Psoas muscle (tissue), 8 donors: ENCODE measurements at places on chromosomes 16 and 17. TPM values are rescaled to one million over a fixed set of nuclear protein-coding genes. Genes with fewer than 3 reads are reported as not detected.

- H3K27ac ChIP-seq, result no peak overlapping the region
- H3K27me3 ChIP-seq, result peaks cover 7% of the 10 kb centered on the region
- no peak for DNase-seq
These were observed 33.7 kb upstream of the KDM8 start for GRCh38 chr16:27169511-27170071.

- H3K27me3 ChIP-seq, result no peaks in the 10 kb centered on the region
- no peaks in the 10 kb centered on the region for H3K4me1 ChIP-seq
- no peaks in the 10 kb centered on the region for H3K36me3 ChIP-seq
- H3K27ac ChIP-seq, result no peak overlapping the region
These were observed 582.6 kb upstream of the CDH5 start for GRCh38 chr16:65783709-65784474.

GRCh38 chr17:9330611-9331271 is 244.9 kb downstream of the STX8 start:
- H3K27me3 ChIP-seq, result no peaks in the 10 kb centered on the region
- peaks cover 4% of the 10 kb centered on the region for H3K4me1 ChIP-seq
- H3K27ac ChIP-seq, result no peak overlapping the region
- DNase-seq, result no peak
- H3K4me3 ChIP-seq, result no peak overlapping the region
- no peaks in the 10 kb centered on the region for H3K36me3 ChIP-seq

DNA sequence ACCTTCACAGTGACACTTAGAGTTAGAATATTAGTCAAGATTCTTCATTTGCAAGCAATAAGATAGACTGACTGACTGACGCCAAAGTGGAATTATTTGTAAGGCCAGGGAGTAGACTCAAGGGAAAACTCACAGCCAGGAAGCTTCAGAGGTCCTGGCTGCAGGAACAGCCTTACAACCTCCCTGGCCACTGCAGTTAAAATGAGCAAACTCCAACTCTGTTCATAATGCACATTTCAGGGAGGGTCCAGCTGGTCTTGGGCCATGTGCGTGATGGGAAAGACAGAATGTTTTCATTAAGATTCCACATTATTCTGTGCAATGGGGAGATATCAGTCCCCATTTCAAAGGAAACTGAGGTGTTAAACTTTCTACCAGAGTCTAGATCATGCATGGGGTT is 9.9 kb downstream of the CAPNS2 start:
- no peaks in the 10 kb centered on the region for H3K4me1 ChIP-seq
- H3K27me3 ChIP-seq, result no peaks in the 10 kb centered on the region
- DNase-seq, result no peak
- H3K36me3 ChIP-seq, result no peaks in the 10 kb centered on the region
- no peak overlapping the region for H3K27ac ChIP-seq

The GAST gene
- total RNA-seq, result not detected

The GAN gene
- total RNA-seq, result 7.6 TPM

The VPS4A gene
- total RNA-seq, result 60.6 TPM

DNA sequence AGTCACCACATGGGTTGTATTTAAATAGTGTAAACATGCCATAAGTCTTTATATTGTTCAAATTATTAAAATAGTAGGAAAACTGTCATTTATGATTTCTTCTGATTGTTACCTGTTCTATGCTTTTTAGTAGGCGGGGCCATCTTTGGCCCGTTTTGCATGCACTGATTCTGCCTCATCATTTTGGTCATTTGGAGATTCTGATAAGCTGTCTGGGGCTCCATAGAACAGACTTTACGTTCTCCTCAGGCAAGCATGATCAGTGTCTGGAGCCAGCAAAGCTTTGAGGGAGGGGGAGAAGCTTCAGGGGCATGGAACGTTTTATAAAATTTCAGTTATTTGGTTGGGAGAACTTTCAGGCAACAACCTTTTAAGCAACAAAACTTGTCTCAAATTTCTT is 8.8 kb downstream of the NDEL1 start:
- H3K4me3 ChIP-seq, result no peak overlapping the region
- H3K36me3 ChIP-seq, result peaks cover 56% of the 10 kb centered on the region
- H3K4me1 ChIP-seq, result peaks cover 17% of the 10 kb centered on the region
- no peak for DNase-seq

- H3K4me1 ChIP-seq, result no peaks in the 10 kb centered on the region
- no peak for DNase-seq
- no peaks in the 10 kb centered on the region for H3K36me3 ChIP-seq
- no peaks in the 10 kb centered on the region for H3K27me3 ChIP-seq
These were observed 14.5 kb upstream of the MYO18A start for GRCh38 chr17:29194669-29195068.

DNA sequence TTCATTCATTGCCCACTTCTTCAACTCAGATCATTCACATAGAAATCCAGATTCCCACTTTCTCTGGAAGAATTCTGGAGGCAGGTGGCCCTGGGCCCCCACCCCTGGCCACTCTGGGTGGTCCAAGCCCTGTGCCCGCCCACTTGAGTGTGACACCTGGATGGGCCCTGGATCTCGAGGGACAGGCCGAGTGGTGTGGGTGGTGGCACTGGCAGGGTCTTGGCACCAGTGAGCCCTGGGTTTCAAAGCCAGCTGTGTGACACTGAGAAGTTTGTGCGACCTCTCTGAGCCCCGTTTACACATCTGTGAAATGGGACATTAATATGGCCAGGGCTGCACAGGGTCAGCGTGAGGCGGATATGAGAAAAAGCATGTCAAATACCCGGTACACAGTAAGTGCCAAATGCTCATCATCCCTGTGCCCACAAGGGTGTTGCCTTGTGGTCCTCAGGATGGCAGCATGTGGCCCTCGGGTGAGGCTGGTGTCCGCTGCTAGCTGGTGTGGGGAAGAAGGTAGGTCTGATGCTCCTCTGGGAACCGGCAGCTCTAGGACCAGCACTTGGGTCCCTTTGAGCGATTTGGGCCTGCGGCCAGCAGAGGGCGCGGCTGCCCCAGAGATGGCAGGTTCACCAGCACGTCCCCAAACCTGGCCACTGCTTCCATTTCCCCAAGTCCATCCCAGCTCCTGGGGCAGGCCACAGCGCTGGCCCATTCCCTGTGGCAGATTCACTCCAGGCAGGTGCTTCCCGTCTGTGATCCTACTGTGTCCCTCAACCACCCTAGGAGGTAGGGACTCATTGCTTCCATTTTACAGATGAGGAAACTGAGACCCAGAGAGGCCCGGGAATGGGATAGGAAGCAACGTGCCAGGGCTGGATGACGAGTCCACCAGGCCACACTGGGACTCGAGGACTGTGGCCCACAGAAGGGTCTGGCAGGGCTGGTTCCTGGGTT is 3.6 kb downstream of the OSGIN1 start:
- H3K27me3 ChIP-seq, result no peaks in the 10 kb centered on the region
- H3K27ac ChIP-seq, result peak overlapping the region; percentile 5

GRCh38 chr17:81365148-81365600 is 30.1 kb upstream of the BAHCC1 start:
- DNase-seq, result peak; percentile 75
- no peaks in the 10 kb centered on the region for H3K36me3 ChIP-seq
- no peak overlapping the region for H3K27ac ChIP-seq

DNA sequence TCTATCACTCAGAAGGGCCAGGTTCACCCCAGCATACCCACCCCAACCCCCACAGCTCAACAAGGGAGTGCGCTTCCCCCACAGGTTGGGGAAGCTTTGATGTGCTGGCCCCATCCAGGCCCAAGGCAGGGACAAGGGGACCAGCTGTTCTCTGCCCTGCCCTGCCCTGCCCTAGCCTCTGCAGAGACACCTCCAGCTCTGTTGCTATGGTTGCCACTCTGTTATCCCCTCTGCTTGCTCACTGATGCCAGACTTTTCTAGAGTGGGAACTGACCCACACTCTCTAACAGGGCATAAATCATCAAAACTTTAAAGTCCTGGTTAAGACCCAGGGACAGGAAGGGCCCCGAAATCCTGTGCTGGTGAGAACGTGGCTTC is 50.4 kb upstream of the ENPP7 start:
- H3K27ac ChIP-seq, result no peak overlapping the region
- H3K4me3 ChIP-seq, result no peak overlapping the region
- no peaks in the 10 kb centered on the region for H3K36me3 ChIP-seq
- DNase-seq, result no peak
- peaks cover 20% of the 10 kb centered on the region for H3K27me3 ChIP-seq

- no peak for DNase-seq
- H3K27me3 ChIP-seq, result no peaks in the 10 kb centered on the region
- no peaks in the 10 kb centered on the region for H3K36me3 ChIP-seq
- peaks cover 18% of the 10 kb centered on the region for H3K4me1 ChIP-seq
- no peak overlapping the region for H3K4me3 ChIP-seq
- H3K27ac ChIP-seq, result no peak overlapping the region
These were observed 2.4 kb downstream of the PRSS27 start for GRCh38 chr16:2717383-2718263.

GRCh38 chr17:57677858-57678257 is 67.2 kb downstream of the CCDC182 start:
- H3K27ac ChIP-seq, result no peak overlapping the region
- DNase-seq, result no peak
- no peaks in the 10 kb centered on the region for H3K36me3 ChIP-seq
- peaks cover 12% of the 10 kb centered on the region for H3K4me1 ChIP-seq
- H3K27me3 ChIP-seq, result no peaks in the 10 kb centered on the region

- DNase-seq, result no peak
- no peak overlapping the region for H3K27ac ChIP-seq
- H3K27me3 ChIP-seq, result no peaks in the 10 kb centered on the region
- H3K36me3 ChIP-seq, result no peaks in the 10 kb centered on the region
These were observed 596.6 kb upstream of the CDH5 start for GRCh38 chr16:65769776-65770438.

- H3K27me3 ChIP-seq, result peaks cover 10% of the 10 kb centered on the region
- no peak overlapping the region for H3K4me3 ChIP-seq
- no peak overlapping the region for H3K27ac ChIP-seq
- no peak for DNase-seq
- peaks cover 7% of the 10 kb centered on the region for H3K4me1 ChIP-seq
These were observed 3.3 kb downstream of the SLC6A4 start for GRCh38 chr17:30232015-30232823.

GRCh38 chr16:85202051-85202601 is 89.9 kb upstream of the CIBAR2 start:
- no peak for DNase-seq
- H3K4me3 ChIP-seq, result no peak overlapping the region
- H3K27me3 ChIP-seq, result no peaks in the 10 kb centered on the region
- H3K36me3 ChIP-seq, result no peaks in the 10 kb centered on the region
- H3K27ac ChIP-seq, result peak overlapping the region; percentile 74

GRCh38 chr17:31136319-31136718 is 41.5 kb downstream of the NF1 start:
- peaks cover 6% of the 10 kb centered on the region for H3K36me3 ChIP-seq
- no peaks in the 10 kb centered on the region for H3K4me1 ChIP-seq
- no peak for DNase-seq
- no peak overlapping the region for H3K4me3 ChIP-seq
- H3K27ac ChIP-seq, result no peak overlapping the region
- no peaks in the 10 kb centered on the region for H3K27me3 ChIP-seq

DNA sequence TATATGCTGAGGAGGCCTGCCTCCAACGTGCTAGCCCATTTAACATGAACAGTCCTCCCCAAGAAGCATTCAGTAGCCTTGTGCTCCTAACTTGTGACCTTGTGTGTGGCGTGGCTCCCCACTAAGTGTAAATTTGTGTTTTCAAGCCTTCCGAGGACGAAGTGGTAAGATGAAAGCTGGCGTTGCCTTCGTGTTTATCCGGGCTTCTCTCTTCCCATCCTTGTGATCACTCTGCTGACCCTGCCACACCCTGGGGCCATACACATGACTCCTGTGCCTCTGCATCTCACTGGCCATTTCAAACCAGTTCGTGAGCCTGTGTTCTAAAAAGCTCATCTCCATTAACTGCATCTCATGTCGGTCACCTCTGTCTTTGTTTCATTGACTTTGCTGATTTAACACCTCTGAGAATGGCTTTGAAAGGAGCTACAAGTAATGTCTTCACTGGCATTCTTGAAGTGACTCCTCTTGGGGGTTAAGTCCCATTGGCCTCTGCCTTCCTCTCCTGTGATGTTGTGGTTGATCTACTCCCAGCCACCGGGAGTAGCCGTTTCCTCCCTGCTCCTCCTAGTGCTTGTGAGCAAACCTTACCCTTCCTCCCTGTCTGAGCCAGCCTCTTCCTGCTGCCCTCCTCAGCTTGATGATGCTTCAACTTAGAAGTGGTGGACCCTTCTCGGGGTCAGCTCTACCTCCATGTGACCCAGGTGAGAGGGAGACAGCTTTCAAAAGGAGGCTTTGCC is 27.4 kb upstream of the NAGLU start:
- no peak for DNase-seq
- H3K36me3 ChIP-seq, result peaks cover 99% of the 10 kb centered on the region
- no peak overlapping the region for H3K27ac ChIP-seq
- H3K4me3 ChIP-seq, result no peak overlapping the region
- H3K4me1 ChIP-seq, result no peaks in the 10 kb centered on the region

The HOXB2 gene
- 12.9 TPM for total RNA-seq

DNA sequence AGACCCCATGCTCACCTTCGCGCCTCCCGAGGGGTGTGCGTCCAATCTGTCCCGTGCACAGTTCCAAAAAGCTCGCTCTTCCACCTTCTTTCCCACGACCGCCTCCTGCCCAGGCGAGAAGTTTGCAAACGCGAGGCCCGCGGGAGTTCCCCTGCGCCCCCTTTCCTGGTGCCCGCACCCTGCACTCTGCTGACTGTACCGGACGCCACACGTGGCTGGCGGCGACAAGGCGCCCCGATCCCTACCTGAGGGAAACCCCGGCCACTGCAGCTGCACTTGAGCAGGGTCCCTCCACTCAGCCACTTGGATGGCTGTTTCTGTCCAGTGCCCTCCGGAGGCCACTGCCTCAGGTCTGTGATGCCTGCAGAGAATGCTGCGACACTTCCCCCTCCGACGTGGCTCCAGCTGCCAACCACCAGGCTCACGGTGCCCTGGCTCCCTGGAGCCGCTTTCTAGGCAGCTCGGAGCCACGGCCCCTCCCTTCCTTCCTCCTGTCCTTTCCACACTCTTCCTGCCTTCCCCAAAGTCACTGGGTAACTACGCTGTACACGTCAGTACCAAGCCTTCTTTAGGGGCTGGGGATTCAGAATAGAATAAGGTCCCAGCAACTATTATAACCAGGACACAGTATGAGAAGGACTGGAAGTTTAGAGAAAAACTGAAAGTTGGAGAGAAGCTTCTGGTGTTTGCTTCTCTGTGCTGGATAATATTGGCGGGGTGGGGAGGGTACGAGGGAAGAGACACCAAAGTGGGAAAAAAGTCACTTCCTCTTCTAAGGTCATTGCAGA is at the start of gene MLKL:
Gene MLKL, minus strand, starts transcription at position 425 of the 788 bp plus-strand sequence. CDS start 5,105 bp downstream, outside the sequence.
- peak; percentile 63 for DNase-seq
- peak within 1 kb of the TSS; percentile 53 for H3K27ac ChIP-seq
- H3K36me3 ChIP-seq, result no peaks in the 10 kb centered on the region
- peak within 1 kb of the TSS; percentile 74 for H3K4me3 ChIP-seq
- H3K27me3 ChIP-seq, result no peaks in the 10 kb centered on the region
- no peaks in the 10 kb centered on the region for H3K4me1 ChIP-seq

GRCh38 chr16:11094857-11095565 is 150.6 kb downstream of the CLEC16A start:
- H3K4me1 ChIP-seq, result peaks cover 3% of the 10 kb centered on the region
- DNase-seq, result no peak
- no peaks in the 10 kb centered on the region for H3K27me3 ChIP-seq
- H3K36me3 ChIP-seq, result no peaks in the 10 kb centered on the region
- no peak overlapping the region for H3K27ac ChIP-seq
- H3K4me3 ChIP-seq, result no peak overlapping the region

The CHMP1A gene
- 49.9 TPM for total RNA-seq

The G6PC1 gene
- not detected for total RNA-seq
